ENCODE measurements at places on chromosomes 4 and X. TPM values are rescaled to one million over a fixed set of nuclear protein-coding genes. Genes with fewer than 3 reads are reported as not detected.

The SMARCA1 gene
- total RNA-seq: 26.9 TPM

The PNMA6F gene
- not detected for total RNA-seq

The C4orf36 gene
- 2.3 TPM for total RNA-seq

The KCND1 gene
- 1.2 TPM for total RNA-seq

The SMARCAD1 gene
- total RNA-seq: 21.0 TPM

The DMD gene
- total RNA-seq: 24.7 TPM

The ERCC6L gene
- not detected for total RNA-seq

The PF4V1 gene
- total RNA-seq: not detected

The ESX1 gene
- not detected for total RNA-seq

The TTC29 gene
- total RNA-seq: not detected

The NPY5R gene
- total RNA-seq: 0.38 TPM

The OTUD6A gene
- total RNA-seq: not detected

The SMIM10 gene
- 5.2 TPM for total RNA-seq

The ZXDB gene
- 7.3 TPM for total RNA-seq

The TBX22 gene
- not detected for total RNA-seq

The HERC5 gene
- 18.4 TPM for total RNA-seq

The ASB12 gene
- 0.32 TPM for total RNA-seq

The VCX3A gene
- total RNA-seq: not detected

The TMEM150C gene
- total RNA-seq: 5.9 TPM

The TRAPPC11 gene
- total RNA-seq: 31.7 TPM

The ZIC3 gene
- not detected for total RNA-seq

The GPC4 gene
- total RNA-seq: 55.5 TPM

The NPY1R gene
- total RNA-seq: 4.6 TPM

All from upper lobe of right lung (tissue), 1 donor.